Umbilical cord (tissue), 2 donors: ENCODE measurements at places on chromosomes 5 and 9. TPM values are rescaled to one million over a fixed set of nuclear protein-coding genes. Genes with fewer than 3 reads are reported as not detected.
A peak's percentile ranks its signal among the peaks of the same experiment; 100 is the strongest.

Gene HAPLN1
- total RNA-seq, result 7.5 TPM

- DNase-seq, result no peak
These were observed 262.4 kb downstream of the SEMA5A start for GRCh38 chr5:9283473-9283872.

DNA sequence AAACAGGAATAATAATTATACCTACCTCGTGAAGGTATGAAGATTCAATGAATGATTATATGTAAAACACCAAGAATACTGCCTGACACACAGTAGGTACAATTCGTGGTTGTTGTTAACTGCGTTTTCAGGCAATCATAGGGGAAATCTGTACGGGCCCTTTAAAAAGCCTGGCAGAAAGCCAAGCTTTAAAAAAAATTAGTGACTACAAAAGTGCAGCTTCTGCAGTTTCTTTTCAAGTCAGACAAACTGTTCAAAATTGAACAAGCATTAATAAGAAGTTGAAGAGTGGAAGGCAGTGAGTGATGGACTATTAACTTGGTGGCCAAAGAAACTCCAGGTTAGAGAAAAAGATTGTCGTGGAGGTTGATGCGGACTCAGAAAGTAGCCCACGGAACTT, 85.9 kb upstream of the TRIO start:
- DNase-seq, result no peak

DNA sequence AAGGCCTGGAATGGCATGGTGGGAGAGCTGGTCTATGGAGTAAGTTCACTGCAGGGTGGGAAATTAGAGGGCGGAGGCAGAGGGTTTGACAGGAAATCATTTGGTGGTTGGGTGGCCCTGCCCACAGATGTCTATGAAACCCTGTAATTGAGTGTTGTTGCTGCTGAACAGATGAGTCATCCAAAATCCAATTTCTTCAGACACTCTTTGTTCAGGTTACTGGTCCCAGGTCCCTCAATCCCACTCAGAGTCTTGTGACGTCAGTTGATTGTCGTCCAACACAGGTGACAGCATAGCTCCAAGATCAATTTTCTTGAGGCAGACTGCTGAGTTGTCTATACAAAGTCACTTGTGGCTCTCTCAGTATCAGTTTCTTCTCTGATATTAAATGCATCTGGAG, 208.6 kb downstream of the GRIA1 start:
- no peak for DNase-seq

- DNase-seq, result no peak
These were observed 43.9 kb downstream of the BOD1 start for GRCh38 chr5:173572431-173573125.

DNA sequence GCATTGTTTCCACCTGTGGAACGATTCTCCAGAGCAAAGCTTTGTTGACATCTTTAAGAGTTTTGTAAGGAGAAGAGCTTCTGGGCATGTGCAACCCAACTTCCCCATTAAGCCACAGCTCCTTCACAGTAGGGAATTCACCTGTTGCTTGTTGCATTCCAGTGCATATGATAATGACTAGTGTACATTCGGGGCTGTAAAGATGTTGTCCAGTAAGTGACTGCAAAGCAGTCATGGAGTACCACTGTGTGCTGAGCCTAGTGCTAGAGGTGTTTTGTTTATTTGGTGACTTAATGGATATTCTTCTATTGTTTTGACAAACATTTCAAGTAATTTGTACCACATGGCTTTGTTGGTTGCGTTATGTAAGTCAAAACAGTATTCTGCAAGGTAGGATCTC, 12.8 kb downstream of the UGCG start:
- no peak for DNase-seq

DNA sequence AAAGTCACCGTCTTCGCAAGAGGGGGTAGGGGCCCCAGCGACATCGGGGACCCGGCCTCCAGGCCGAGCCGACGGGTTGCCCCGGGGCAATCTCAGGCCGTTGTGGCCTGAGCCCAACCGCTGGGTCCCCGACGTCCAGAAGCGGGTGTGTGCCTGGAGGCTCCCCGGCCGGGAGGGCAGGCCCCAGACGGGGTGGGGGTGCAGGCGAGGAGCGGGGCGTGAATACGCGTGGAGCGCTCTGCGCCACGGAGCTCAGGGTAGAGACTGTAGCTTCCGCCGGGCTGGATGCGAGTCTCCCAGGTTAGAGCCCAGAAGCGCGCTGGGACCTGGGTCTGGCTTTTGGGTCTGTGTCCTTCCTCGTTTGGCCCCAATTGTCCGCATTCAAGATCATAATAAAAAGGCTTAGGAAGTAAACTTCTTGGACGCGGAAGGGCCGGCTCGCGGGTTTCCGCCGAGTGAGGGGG, 3.5 kb downstream of the BARX1 start:
- no peak for DNase-seq

DNA sequence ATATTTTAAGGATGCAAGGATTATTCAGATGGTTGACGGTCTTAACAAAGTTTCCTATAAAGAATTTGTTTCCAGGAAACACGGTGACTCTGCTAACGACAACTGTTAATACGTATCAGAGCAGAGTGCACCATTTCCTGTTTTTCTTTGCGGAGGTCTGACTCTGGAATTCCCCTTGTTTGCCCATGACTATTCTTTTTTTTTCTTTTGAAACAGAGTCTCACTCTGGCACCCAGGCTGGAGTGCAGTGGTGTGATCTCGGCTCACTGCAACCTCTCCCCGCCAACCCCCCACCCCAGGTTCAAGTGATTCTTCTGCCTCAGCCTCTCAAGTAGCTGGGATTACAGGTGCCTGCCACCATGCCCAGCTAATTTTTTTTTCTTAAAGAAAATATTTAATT, 115.9 kb downstream of the CDC42SE2 start:
- peak; percentile 15 for DNase-seq

DNA sequence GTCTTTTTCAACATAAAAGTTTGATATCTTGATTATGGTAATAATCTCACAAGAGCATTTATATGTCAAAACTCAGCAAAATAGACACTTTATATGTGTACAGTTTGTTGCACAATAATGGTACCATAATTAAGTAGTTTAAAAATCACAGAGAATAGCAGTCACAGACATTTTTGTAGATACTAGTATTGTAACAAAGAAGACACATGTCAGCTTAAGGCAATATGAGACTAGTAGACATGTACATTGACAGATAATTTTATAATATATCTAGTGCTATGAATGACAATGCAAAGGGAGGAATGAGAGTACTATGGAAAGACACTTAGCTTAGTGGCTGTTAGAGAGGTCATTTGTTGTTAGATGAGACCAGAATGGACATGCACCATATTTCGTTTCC, 1490.6 kb upstream of the CDH6 start:
- no peak for DNase-seq

DNA sequence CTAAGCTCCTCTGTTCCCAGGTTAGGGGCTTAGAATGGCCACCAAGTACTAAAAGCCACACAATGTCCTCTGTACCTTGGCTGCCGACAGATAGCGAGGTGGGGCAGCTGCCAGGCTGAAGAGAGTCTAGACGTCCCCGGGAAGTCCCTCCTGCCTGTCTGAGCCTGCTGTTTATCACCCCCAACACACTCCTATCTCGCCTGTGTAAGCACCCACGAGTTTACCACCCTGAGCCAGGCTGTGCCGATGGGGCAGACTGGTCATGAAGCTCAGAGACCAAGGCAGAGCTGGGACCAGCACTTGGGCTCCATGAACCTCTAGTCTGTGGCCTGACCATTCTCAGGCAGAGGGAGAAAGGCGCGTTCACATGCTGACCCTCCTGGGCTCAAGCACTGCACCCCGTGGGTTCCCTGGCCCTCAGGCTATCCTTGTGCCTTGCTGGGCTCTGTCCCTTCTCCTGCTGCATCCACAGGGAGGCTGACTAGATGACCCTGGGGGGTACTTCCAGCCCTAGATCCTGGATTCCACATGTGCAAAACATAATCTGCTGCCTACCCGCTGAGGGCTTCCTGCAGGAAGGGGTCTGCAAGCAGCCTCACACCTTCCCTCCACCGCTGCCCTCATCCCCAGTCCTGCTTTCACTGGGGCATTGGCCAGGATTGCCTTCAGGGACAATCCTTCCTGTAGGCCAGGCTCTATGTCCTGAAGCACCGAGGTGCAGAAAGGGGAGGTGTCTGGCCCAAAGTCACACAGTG, 18.6 kb upstream of the SLC25A51 start:
- DNase-seq, result no peak

DNA sequence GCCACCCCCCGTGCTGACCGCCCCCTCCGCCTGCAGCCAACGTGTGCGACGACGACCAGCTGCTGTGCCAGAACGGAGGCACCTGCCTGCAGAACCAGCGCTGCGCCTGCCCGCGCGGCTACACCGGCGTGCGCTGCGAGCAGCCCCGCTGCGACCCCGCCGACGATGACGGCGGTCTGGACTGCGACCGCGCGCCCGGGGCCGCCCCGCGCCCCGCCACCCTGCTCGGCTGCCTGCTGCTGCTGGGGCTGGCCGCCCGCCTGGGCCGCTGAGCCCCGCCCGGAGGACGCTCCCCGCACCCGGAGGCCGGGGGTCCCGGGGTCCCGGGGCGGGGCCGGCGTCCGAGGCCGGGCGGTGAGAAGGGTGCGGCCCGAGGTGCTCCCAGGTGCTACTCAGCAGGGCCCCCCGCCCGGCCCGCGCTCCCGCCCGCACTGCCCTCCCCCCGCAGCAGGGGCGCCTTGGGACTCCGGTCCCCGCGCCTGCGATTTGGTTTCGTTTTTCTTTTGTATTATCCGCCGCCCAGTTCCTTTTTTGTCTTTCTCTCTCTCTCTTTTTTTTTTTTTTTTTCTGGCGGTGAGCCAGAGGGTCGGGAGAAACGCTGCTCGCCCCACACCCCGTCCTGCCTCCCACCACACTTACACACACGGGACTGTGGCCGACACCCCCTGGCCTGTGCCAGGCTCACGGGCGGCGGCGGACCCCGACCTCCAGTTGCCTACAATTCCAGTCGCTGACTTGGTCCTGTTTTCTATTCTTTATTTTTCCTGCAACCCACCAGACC, 80.2 kb downstream of the NTNG2 start:
- DNase-seq, result no peak

- DNase-seq, result no peak
These were observed 8.8 kb upstream of the OMD start for GRCh38 chr9:92432972-92433548.

Gene OR1Q1
- total RNA-seq, result 9.6 TPM

DNA sequence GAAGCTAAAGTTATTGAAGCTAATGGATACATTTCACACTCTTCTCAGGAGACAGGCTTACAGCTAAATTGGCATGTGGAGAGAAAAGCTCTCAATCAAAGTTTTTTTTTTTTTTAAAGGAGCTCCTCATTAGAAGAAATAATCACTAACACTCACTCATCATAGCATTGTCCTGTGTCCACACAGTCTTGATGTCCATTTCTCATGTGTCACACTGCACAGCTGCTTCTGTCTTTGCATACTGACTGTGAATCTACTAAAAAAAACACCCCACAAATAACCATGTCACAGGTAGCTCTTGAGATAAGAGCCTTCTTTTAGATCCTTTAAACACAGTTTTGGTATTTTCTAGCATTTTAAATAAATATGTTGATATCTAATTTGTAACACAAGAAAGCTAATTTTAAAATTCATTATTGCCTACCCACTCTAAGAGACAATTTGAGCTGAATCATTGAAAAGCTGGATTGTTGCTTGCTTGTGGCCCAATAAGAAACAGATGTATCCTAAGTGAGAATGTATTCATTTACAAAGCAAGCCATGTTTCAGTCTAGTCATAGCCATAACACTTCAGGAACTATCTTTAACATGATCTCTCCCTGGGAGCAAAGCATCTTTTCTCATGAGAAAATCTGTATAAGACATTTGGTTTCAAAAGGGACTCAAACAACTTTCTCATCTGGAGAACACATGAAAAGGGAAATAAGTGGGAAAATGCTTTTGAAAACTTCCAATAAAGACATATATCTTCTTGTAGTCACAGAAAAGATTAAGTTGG, 48.1 kb upstream of the PCSK1 start:
- DNase-seq, result no peak

DNA sequence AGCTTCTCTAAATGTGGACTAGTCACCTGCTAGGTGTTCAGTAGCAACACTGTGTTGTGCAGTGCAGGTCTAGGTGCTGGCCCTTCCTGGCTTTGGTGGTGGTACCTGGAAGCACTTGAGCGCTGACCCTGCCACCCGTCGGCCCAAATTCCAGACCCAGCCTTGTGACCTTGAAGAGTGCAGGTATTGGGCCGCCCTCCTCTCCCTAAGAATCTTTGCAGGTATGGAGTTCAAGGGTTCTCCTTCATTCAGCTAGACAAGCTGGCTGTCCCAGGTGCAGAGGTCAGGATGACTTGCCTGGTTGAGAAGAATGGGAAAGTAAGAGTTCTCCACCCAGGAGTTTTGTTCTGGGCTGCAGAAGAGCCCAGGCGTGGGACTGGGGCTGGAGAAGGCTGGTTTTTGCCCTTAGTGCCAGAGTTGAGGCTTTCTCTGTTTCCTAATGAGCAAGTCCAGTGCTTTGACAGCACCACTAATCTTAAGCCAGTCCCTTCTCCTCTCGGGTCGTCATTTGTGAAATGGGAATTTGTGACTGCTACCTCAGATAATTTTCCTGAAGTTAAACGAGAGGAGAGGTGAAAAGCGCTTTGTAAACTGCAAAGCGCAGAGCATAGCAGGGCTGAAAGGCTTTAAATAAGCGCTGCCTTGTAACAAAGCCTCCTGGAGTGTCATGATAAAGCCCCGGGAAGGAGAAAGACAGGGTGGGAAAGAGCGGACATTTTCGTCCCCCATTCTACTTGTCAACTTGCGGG, 4.0 kb downstream of the FOXE1 start:
- no peak for DNase-seq

DNA sequence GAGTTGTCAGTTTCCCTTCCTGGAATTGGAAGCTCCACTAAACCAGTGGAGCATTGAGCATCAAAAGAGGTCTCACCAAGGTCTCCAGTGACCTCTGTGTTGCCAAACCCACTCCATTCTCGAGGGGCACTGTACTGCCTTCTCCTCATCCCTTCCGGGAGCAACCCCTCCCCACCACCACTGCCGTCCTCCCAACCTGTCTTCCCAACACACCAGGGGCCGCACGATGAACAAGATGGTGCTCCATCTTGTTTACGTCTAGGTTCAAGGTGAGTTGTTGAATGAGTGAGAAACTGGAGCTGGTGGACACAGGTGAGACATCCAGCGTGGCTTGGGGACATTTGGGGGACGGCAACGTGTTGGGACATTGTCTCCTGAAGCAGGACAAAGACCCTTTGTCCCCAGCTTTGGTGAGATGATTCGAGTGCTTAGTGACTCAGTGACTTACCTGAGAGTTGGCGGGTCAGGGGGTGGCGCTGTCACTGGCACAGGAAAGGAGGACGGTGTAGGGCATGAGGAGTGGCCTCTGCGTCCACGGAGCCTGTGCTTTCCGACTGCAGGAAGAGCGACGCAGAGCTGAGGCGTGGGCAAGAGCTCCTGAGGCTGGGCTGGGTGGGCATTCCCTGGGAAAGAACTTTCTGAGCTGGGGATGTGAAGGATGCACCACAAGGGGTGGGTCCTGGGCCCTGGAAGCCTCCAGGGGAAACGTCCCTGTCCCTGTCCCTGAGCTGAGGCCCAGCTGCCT, 44.8 kb upstream of the RNU6ATAC start:
- no peak for DNase-seq

Gene CDKN2B
- total RNA-seq, result 38.5 TPM
